Activated naive CD8-positive, alpha-beta T cell treated with anti-CD3 and anti-CD28 coated beads, Interleukin-2, amount 50 U/mL, for 24 hours (primary cell): ENCODE measurements at places on chromosomes 3 and 15.

DNA sequence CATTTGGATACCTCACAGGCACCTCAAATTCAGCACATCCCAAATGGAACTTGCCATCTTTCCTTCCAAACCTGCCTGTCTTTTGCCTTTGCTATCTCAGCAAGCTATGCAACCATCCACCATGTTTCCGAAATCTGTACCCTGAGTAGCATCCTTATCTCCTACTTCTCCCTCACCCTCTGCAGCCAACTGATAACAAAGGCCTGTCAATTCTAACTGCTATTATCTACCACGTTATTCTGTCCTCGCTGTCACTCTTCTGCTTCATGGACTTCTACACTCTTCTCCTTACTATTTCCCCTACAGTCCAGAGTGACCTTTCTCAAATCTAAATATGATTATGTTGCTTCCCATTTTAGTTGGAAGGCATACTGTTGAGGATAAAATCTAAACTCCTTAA is 25.5 kb upstream of the TAFA4 start:
- DNase-seq: no peak

GRCh38 chr3:195565716-195566115 is 18.0 kb downstream of the APOD start:
- DNase-seq: no peak

DNA sequence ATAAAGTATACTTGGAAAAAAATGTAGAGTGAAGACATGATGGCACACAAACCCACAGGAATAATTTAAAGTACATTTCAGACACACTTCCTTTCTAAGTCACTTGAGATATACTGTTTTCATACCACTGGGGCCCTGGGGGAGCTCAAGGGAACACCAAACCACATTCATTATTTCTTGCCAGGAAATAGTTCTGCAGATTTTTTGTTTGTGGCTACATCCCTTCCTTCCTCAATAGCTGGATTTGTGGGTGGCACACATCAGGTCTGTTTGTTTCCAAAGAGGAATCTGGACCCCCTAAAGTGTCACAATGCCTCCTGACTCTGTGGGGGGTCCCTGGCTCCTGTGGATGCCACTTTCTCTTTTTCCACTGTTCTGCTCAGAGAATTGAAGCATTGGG is 153.5 kb upstream of the COL8A1 start:
- DNase-seq: no peak

GRCh38 chr3:186664506-186664905 is 1.3 kb upstream of the HRG start:
- no peak for DNase-seq

GRCh38 chr3:45564172-45564571 is 30.4 kb upstream of the LIMD1 start:
- no peak for DNase-seq

DNA sequence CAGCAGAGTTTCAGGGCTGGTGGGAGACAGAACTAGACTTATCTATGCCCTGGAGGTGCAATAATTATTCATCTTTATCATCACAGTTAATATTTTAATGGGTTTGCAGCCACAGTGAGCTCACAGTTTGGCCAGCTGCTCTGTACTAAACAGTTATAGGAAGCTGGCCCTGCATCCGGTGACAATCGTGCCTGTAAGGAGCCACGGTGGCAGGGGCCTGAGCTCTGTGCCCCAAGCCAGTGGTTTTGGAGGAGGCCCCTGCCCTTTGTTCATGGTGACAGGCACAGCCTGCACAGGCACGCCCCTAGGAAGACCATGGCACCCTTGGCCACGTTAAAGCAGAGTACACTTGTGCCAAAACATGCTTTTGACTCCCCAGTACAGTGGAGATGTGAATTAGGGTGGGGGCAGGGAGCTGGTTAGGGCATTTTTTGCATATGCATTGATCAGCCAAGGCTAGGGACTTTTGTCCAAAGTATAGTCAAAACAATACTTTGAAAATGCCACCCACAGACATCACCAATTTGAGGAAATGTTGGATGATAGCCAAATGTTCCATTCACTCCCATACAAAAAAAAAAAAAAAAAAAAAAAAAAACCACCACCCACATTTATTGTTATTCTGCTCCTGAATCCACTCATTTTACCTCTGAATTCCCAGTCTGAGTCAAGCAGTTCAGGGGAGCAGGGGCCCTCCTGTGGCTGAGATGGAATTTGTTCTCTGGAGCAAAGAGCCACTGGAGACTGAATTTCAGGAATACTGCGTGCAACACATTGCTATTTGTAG is 3.4 kb upstream of the RFTN1 start:
- peak; percentile 63 for DNase-seq

DNA sequence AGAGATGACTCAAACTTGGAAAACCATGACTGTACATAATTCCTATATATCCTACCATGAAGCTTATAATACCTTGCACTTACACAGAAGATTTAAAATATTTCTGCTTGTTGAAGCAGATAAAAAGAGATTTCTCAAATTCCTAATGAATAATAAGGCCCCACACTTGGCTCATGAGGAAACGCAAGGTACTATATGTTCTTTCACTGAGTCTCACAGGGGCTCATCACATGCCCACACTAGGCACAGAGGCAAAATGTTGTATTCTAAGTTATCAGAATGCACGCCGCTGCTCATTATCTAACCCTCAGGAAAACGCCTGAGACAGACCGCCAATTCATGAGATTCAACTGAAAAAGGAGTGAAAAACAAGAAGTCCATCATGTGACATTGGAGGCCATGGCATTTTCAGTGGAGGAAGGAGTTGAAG is 5.6 kb downstream of the MYO1E start:
- no peak for DNase-seq

DNA sequence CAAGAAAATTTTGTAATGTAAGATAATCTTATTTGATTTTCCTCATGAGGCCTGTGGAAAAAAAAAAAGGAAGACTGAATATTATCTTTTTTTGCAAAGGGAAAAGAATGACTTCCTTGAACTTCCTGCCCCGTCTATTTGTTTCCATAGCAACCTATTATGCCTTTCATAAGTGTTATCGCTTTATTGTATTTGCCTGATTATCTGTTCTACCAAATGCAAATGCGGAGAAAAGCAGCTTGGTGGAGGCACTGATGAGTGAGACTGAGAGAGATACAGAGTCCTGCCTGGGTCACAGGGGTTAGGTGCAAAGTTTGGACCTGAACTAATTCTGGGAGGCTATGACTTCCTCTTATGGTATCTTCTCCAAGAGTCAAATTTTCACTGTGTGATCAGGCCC is 334.0 kb upstream of the KCNMB2 start:
- no peak for DNase-seq

- no peak for DNase-seq
These were observed 330.2 kb downstream of the TIGIT start for GRCh38 chr3:114624047-114624445.

DNA sequence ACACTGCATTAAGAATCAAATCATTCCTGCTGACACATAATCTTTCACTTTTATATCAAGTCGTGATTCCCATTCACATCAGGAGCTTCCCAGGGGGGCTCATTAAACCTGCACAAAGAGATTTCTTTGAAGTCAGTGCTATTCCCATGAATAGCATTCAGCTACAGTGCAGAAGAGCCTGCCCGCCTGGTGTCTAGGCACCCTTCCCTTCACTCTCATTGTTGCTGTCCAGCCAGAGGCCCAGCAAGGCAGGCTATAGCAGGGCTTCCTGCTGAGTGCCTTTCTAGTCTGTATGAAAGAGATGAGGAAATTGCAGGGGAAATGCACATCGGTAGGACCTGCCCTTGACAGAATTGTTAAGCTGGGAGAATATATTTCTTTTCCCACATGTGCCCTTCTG is 4.5 kb upstream of the GJD2 start:
- no peak for DNase-seq

DNA sequence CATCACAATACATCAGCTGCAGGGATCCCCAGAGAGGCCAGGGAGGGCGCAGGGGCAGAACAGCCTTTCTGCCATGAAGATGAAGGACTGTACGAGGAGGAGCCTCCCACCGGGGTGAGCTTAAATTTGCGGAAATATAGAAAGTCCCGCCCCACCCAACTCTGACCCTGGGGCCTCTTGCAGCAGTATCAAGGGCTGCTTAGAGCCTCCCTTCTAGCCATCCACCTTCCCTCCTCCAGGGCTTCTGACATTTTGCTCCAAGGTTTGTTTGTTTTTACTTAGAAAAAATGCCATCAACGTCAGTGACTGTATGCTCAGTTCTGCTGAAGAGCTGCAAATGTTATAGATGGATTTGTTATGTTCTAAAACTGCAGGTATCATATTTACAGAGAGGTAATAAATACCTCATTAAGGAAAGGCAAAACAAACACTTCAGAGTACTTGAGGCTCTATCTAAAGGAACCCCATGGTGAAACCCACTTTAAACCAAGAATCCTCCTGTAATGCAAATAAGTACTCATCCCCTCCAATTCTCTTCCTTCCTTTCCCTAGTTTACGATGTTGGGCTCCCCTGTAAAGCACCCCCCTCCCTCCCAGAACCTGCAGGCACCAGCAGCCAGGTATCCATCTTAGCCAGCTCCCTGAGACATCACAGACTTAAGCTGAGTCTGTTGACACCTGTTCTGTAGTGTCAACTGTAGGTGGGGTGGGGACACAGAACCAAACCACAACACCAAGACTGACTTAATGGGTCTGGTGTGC is 30.5 kb downstream of the RFTN1 start:
- peak; percentile 41 for DNase-seq

GRCh38 chr3:196796317-196796716 is 56.7 kb downstream of the PAK2 start:
- DNase-seq: no peak

DNA sequence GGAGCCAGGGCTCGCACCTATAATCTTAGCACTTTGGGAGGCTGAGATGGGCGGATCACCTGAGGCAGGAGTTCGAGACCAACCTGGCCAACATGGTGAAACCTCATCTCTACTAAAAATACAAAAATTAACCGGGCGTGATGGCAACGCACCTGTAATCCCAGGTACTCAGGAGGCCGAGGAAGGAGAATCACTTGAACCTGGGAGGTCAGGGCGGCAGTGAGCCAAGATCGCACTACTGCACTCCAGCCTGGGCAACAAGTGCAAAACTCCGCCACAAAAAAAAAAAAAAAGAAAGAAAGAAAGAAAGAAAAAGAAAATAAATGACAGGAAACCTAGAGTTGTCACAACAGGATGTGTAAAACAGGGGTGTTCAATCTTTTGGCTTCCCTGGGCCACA is 3.0 kb upstream of the NMB start:
- no peak for DNase-seq

DNA sequence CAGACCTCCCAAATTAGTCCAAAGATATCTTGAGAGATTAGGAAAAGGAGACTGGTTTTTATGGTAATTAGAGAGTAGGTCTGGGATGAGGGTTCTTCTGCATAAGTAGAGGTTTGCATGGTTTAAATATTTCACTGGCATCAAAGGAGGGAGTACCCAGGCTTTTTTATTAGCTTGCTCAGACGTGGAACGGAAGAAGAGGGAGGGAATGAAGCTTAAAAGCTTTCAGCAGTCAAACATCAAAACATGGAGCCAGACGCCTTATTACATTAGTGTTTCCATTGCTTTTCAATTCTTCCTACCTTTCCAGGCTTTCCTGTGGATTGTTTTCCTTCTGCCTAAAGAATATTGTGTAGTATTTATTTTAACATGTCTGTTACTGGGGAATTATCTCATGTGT is 342.1 kb upstream of the SOX2 start:
- DNase-seq: no peak

GRCh38 chr3:17670749-17671148 is 71.7 kb downstream of the TBC1D5 start:
- DNase-seq: no peak

DNA sequence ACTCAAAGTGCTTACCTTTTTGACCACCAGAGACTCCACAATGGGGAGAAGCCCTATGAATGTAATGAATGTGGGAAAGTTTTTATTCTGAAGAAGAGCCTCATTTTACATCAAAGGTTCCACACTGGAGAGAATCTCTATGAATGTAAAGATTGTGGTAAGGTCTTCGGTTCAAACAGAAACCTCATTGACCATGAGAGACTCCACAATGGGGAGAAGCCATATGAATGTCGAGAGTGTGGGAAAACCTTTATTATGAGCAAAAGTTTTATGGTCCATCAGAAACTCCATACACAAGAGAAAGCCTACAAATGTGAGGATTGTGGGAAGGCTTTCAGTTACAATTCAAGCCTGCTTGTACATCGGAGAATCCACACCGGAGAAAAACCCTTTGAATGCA is 5.5 kb upstream of the ZNF35 start:
- no peak for DNase-seq

GRCh38 chr3:120028271-120029047 is 65.8 kb downstream of the GSK3B start:
- DNase-seq: no peak

GRCh38 chr3:74390121-74390877 is 224.2 kb downstream of the CNTN3 start:
- DNase-seq: no peak
